ENCODE measurements at places on chromosomes 12 and 14.

DNA sequence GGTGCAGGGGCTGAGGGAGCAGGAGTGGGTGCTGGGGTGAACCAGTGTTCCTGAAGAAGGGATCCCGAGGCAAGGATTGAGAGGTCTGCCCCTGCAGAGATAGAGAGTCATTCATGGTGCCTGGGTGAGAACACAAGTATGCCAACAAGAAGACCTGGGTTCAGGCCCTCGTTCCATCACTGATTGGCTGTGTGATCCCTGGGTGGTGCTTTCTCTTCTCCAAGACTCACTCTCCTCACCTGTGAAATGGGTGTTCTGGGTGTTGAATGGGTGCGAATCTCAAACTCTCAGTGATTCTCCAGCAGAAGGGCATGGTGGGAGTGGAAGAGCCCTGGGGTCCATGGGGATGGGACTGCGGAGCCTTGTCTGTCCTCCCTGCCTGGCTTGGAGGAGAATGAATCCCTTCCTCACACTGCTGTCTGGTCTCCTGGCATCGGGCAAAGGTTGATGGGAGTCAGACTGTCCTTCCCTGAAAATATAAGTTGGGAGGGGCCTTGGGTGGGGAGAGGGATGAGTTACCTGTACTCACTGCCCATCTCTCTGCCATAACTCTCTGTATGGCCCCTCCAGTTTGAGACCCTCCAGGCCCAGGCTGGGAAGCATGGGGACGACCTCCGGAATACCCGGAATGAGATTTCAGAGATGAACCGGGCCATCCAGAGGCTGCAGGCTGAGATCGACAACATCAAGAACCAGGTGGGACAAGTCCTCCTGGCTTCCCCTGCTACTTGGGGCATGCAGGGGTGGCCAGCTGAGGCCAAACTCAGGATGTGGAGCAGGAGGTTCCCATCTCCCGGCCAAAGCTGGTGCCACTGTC is 9.6 kb downstream of the KRT7 start:
- H3K27me3 ChIP-seq, result no peaks in the 10 kb centered on the region
- H3K4me1 ChIP-seq, result peaks cover 14% of the 10 kb centered on the region
- no peak for DNase-seq
- no peaks in the 10 kb centered on the region for H3K36me3 ChIP-seq

GRCh38 chr12:25675808-25676207 is 122.7 kb upstream of the LMNTD1 start:
- no peaks in the 10 kb centered on the region for H3K27me3 ChIP-seq
- no peak overlapping the region for H3K4me3 ChIP-seq
- DNase-seq, result no peak
- H3K36me3 ChIP-seq, result no peaks in the 10 kb centered on the region
- no peaks in the 10 kb centered on the region for H3K4me1 ChIP-seq

- no peak for DNase-seq
- H3K27ac ChIP-seq, result no peak overlapping the region
- H3K27me3 ChIP-seq, result no peaks in the 10 kb centered on the region
- H3K4me1 ChIP-seq, result no peaks in the 10 kb centered on the region
Measured at GRCh38 chr12:30934811-30935210, 8.3 kb downstream of the TSPAN11 start.

- no peak for DNase-seq
- no peaks in the 10 kb centered on the region for H3K36me3 ChIP-seq
- H3K4me3 ChIP-seq, result no peak overlapping the region
- no peaks in the 10 kb centered on the region for H3K27me3 ChIP-seq
- no peak overlapping the region for H3K27ac ChIP-seq
Measured at GRCh38 chr12:12051668-12052067, 19.1 kb upstream of the BCL2L14 start.

DNA sequence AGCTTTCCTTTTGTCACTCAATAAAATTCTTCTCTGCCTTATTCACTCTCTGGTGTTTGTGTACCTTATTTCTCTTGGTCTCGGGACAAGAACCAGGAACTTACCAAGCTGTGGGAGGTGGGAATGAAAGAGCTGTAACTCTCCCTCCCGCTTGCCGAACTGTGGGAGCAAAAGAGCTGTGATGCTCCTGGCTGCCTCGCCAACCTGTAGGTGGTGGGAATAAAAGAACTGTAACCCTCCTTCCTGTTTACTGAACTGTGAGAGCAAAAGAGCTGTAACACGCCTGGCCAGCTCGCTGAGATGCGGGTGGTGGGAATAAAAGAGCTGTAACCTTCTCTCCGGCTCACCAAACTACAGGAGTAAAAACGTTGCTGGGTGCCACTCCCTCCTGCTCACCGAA is 314.1 kb upstream of the LRIG3 start:
- no peaks in the 10 kb centered on the region for H3K4me1 ChIP-seq
- H3K4me3 ChIP-seq, result no peak overlapping the region
- no peak overlapping the region for H3K27ac ChIP-seq
- no peak for DNase-seq

DNA sequence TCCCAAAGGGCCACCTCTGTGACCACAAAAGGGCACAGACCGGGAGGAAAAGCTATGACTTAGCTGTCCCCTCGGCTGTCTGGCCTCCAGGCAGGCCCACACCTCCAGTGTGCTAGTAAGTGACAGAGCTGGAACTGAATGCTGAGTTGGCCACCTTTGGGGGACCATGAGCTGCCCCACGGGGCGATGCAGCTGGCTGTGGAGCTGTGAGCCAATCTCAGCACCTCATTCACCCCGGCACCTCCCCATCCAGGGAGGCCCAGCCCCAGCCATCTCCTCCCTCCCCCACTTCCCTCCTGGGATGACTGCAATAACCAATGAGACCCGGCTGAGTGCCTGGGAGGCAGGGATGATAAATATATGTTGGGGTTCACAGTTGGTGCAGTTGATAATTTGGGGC is 12.2 kb upstream of the TESC start:
- H3K4me1 ChIP-seq, result no peaks in the 10 kb centered on the region
- H3K4me3 ChIP-seq, result no peak overlapping the region
- no peak overlapping the region for H3K27ac ChIP-seq
- no peaks in the 10 kb centered on the region for H3K36me3 ChIP-seq
- DNase-seq, result no peak
- H3K27me3 ChIP-seq, result no peaks in the 10 kb centered on the region

- no peaks in the 10 kb centered on the region for H3K36me3 ChIP-seq
- no peak overlapping the region for H3K4me3 ChIP-seq
- H3K4me1 ChIP-seq, result no peaks in the 10 kb centered on the region
- peak; percentile 39 for DNase-seq
Measured at GRCh38 chr14:76050797-76051392, 65.3 kb downstream of the IFT43 start.
